GM04504 (cell line): ENCODE measurements at places on chromosomes 6 and 20.

GRCh38 chr20:32556312-32557184 is 28.6 kb downstream of the NOL4L start:
- DNase-seq, result no peak

DNA sequence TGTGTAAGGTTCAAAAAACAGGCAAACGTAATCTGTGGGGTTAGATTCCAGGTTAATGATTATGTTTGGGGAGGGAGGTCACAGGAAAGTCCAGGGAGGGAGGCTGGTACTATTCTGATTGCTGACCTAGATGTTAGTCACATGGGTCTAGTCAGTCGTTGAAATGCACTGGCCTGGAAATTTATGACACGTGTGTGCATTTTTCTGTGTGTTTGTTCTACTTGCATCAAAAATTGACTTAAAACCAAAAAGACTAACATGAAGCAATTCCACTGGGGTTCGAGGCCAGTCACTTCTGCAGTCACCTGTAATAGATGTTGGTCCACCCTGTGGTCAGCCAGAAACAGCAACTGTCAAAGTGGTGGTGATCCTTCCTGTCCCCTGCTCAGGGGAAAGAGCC is 104.2 kb upstream of the MLN start:
- no peak for DNase-seq

DNA sequence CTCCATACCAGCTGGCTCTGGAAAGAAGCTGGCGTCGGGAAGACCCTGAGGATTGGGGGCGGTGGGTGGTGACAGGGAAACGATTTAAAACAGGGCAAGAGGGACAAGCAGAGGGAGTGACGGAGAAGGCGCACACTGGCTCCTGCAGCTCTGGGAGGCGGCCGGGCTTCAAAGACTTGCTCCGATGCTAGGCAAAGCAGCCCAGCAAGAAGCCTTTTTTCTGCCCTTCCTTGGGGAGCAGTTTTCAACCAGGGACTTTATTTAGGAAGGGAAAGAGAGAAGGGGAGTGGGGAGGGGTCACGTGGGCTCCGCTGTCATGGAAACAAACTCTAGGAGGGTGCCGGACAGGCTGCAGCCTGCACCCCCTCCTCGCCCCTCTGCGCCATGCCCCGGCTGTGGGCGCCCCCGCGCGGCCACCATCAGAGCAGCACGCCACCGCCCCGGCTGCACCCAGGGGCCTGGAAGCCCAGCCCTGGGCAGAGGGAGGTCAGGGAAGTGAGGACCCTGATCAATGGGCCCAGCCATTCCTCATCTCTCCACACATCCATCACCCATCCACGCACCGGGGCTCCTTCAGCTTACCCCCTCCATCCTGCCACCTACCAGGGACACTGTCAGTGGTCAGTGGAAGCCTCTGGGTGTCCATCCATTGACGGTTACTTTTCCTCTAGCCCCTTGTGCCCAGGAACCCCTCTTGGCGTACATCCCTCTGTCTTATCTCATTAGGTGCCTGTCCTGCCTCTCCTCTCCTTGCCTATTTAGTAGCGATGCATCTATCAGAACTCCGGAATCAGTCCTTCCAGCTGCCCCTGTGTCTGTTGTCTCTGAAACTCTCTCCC is 66.6 kb upstream of the CCDC167 start:
- no peak for DNase-seq

- DNase-seq, result no peak
Measured at GRCh38 chr6:107646776-107647438, 157.0 kb downstream of the SOBP start.

GRCh38 chr6:25511376-25511775 is 140.6 kb upstream of the SCGN start:
- DNase-seq, result no peak

- no peak for DNase-seq
Measured at GRCh38 chr6:146582857-146583256, 15.9 kb upstream of the ADGB start.

DNA sequence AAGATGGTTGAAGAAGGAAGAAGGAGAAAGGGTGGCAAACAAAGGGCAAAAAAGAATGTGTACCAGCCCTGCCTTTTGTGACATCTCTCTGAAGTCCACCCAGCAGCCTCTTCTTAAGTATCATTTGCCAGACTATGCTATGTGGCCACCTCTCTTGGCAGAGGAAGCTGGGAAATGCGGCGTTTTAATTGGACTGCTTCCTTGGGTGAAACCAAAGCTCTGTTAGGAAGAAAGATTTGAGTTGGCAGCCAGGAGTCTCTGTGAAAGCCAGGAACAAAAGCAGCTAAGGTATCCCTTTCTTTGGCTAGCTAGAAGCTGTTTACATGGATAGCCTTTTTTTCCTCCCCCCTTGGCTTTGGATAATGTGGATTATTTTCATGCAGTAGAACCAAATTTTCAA is 67.5 kb upstream of the GTSF1L start:
- DNase-seq, result no peak

- DNase-seq, result no peak
Measured at GRCh38 chr6:34515473-34516387, 40.4 kb downstream of the SPDEF start.

DNA sequence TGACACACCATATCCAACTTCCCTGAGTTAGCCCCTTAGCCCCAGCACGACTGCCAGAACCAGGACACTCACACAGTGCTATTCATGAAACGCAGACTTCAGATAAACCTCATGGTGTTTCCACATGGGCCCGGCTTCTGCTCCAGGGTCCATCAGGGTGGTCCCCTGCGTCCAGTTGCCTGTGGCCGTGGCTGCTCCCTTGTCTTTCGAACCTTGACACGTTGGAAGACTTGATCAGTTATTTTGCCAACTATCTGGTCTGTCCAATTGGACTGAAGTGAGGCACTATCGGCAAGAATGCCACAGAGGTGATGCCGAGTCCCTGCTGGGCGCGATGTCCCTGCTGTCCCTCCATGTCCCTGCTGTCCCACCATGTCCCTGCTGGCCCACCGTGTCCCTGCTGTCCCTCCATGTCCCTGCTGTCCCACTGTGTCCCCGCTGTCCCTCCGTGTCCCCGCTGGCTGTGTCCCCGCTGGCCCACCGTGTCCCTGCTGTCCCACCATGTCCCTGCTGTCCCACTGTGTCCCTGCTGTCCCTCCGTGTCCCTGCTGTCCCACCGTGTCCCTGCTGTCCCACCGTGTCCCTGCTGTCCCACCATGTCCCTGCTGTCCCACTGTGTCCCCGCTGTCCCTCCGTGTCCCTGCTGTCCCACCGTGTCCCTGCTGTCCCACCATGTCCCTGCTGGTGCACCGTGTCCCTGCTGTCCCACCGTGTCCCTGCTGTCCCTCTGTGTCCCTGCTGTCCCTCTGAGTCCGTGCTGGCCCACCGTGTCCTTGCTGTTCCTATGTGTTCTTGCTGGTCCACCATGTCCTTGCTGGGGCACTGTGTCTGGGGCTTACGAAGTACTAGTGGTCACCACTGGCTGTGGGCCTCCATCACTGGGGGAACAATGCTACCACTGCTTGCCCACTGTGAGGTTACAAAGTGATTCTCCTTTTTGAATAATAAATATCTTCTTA is 251.4 kb downstream of the DLL1 start:
- no peak for DNase-seq

DNA sequence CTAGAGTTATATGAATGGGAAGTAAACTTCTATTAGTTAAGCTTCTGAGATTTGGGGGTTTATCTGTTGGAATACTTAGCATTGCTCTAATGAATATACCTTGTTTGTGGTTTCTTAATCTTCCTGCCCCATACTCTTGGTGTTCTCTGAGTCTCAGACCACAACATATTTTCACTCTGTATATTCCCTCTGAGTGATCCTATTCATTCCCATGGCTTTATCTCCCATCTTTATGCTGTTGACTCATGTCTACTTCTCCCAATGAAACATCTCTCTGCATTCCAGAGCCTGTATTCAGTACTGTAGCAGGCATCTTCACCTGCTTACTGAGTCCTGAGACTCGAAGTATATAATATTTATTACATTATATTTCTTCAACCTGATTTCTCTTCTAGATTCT is 283.7 kb upstream of the MAP3K7 start:
- DNase-seq, result no peak

- DNase-seq, result no peak
Measured at GRCh38 chr6:130717657-130718056, 109.5 kb upstream of the SMLR1 start.

DNA sequence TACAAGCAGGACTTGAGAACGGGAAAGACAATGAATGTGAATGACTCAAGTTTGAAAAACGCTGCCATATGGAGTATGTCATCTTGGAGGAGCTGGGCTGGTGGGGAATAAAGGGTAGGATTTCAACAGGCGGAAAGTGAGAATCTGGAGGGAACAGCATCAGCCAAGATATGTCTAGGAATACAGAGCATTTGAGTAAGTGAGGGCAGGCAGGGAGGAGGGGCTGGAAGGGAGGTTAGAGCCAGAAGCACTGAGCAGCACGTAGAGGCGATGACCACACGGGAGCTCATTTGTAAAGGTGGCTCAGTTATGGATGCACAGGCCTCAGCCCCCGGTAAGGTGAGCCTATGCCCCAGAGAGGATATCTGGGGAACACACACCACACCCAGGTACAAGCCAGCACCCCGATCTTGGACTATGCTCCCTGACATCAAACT is 115.1 kb downstream of the ZMYND8 start:
- DNase-seq, result peak; percentile 38

DNA sequence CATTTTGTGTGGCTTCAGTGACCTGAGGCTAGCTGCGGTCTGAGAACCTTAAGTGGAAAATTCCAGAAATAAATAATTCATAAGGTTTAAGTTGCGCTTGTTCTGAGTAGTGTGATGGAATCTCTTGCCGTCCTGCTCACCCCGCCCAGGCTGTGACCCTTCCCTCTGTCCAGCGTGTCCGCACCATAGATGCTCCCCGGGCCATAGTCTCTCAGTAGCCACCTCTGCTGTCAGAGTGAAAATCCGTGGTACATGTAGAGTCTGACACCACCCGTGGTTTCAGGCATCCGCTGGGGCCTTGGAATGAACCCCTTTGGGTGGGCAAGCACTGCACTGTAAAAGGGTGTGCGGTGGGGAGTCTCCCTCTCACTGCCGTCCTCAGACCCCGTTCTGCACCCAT is 11.7 kb downstream of the UNC93A start:
- DNase-seq, result no peak

DNA sequence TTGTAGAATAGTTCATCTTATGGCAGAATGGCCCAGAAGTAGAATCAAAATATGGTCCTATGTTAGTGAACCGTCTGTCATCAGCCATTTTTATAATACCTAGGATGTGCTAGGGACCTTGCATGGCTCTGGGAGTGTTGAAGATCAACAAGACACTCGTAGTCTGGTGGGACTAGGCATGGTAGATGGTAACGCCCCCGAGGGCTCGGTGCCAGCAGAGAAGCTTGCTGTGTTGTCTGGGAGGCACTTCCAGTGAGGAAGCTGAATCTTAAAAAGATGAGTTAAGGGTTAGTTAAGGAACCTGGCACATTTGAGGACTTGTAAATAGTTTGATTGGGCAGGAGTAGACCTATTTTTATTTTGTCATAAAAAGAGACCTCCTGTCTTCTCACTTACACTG is 82.4 kb downstream of the MAP3K4 start:
- DNase-seq, result no peak

- no peak for DNase-seq
Measured at GRCh38 chr6:69129046-69129445, 494.0 kb downstream of the ADGRB3 start.

- no peak for DNase-seq
Measured at GRCh38 chr20:19008497-19008896, 194.9 kb downstream of the SCP2D1 start.

GRCh38 chr20:57699395-57699794 is 10.4 kb downstream of the PMEPA1 start:
- DNase-seq, result no peak
